ENCODE measurements at places on chromosomes 16 and 17.

DNA sequence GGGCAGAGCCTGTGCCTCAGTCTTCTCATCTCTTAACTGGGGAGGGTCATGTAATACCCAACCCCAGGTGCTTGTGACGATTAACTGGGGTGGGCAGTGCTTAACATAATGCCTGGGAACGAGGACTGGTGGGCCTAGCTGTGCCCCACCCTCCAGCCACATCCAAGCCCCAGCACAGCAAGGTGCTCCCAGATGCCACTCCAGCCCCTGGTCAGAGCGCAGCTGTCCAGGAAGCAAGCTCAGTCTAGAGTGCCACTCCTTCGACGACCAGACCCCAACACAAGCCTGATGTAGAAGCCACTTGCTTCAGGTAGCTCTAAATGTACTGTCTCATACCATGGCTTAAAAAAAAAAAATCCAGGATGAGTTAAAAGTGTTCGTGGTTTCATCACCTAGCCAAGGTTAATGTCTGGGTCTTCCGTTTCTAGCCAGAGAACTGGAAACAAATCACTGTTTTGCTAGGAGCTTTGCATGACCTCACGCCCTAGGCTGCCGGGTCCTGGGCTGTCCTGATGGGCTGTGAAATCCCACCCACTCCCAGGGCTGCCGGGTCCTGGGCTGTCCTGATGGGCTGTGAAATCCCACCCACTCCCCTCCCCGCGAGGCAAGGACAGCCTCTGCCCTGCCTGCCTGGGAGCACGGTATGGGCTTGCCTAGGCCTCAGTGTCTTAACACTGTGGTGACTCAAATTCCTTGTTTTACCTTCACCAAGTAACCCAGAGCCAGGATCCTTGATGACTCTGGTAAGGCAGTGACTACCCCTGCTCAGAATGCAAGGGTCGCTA is 7.7 kb downstream of the MIEF2 start:
- no peak for DNase-seq

DNA sequence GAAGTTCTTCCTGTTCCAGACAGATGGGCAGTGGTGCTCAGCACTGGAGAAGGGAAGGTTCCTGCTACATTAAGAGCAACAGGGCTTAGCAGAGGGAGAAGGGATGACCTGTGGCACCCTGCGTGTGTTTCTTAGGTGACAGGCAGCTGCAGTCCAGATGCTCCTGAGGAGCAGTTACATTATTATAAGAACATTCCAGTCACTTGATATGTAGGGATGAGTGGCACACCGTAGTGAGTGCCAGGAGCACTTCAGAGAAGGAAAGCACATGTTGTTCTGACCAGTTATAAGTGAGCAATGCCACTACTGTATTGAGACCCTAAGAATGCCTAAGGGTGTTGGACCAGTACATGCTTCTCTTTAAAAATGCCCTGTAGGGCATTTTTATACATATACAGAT is 39.9 kb upstream of the MRC2 start:
- no peak for DNase-seq

GRCh38 chr17:28394337-28395116 is 11.5 kb downstream of the SLC46A1 start:
- no peak for DNase-seq

- no peak for DNase-seq
These were observed 4.3 kb downstream of the ABI3 start for GRCh38 chr17:49214676-49215360.

GRCh38 chr17:80839026-80839345 is 152.7 kb upstream of the CHMP6 start:
- no peak for DNase-seq

GRCh38 chr17:67676305-67676704 is 41.4 kb upstream of the NOL11 start:
- no peak for DNase-seq

DNA sequence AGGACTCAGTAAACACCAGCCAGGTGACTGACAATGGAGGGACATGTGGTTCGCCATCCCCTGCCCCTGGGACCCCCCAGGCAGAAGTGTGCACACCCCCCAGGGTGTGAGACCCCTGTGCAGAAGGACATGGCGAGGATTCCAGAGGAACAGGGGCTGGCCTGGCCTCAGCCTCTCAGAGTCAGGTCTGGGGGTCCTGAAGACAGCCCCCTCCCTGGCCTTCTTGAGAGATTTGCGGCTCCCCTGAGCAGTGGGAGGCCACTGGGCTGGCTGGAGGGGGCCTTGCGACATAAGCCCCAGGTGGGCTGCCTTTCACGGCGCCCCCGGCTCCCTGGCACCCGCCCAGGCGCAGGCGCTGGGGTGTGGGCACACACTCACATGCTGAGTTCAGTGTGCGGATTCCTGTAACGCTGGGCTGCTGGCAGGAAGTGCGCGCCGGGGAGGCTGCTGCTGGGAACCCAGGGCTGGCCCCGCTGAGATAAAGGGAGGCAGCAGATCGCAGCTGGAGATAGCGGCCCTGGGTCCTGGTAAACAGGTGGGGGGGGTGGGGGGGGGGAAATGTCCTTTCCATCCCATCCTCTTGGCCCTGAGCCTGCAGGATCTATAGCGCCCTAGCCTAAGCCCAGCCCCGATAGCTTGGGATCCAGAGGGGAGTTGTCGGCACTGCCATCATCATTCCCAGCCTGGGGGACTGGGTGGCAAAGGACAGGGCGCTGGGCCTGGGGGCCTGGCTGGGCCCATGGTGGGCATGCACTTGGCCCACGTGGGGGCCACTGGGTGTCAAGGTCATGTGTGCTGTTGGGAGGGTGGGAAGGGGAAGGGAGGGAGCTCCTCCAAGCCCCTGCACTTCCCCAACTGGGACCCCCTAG is 27.1 kb downstream of the TMEM235 start:
- no peak for DNase-seq

- no peak for DNase-seq
These were observed 616.7 kb downstream of the KCNJ2 start for GRCh38 chr17:70786081-70786480.

DNA sequence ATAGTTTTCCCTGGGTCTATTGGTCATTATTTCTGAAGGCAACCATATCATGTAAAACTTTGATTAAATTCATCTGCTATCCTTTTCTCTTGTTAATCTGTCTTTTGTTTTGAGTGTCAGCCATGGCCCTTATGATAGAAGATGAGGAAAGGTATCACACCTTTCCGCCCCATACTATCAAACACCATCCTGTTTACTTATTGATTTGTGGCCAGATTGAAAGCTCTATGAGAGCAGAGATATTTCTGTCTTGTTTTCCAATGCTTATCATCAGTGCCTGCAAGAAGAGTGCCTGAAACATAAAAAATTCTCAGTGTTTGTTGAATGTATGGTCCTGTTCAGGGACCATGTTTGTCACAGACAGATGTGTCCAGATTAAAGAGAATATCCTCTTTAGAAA is 22.6 kb upstream of the DHX8 start:
- no peak for DNase-seq

GRCh38 chr16:88014252-88014781 is 63.1 kb downstream of the BANP start:
- no peak for DNase-seq

GRCh38 chr17:28957992-28958355 is 6.7 kb upstream of the PHF12 start:
- no peak for DNase-seq

Measured in activated CD4-positive, CD25-positive, alpha-beta regulatory T cell treated with anti-CD3 and anti-CD28 coated beads, Interleukin-2, amount 50 U/mL, for 16 hours (primary cell).